ENCODE measurements at places on chromosomes 16 and 17. TPM values are rescaled to one million over a fixed set of nuclear protein-coding genes. Genes with fewer than 3 reads are reported as not detected.

The NT5M gene
- 5.4 TPM for total RNA-seq

The NGFR gene
- 15.2 TPM for total RNA-seq

The TMEM88 gene
- 11.1 TPM for total RNA-seq

The USP43 gene
- total RNA-seq = not detected

The CTRB1 gene
- not detected for total RNA-seq

The KRTAP4-3 gene
- not detected for total RNA-seq

The CALCOCO2 gene
- total RNA-seq = 133 TPM

The MARCHF10 gene
- 0.27 TPM for total RNA-seq

The EXOC3L1 gene
- total RNA-seq = 1.1 TPM

The ZG16 gene
- total RNA-seq = not detected

The SLC52A1 gene
- not detected for total RNA-seq

The WNT3 gene
- total RNA-seq = not detected

- peaks cover 11% of the 10 kb centered on the region for H3K4me1 ChIP-seq
- no peak for DNase-seq
- no peaks in the 10 kb centered on the region for H3K27me3 ChIP-seq
- no peak overlapping the region for H3K4me3 ChIP-seq
These were observed 120.6 kb downstream of the GOSR1 start for GRCh38 chr17:30597776-30598288.

DNA sequence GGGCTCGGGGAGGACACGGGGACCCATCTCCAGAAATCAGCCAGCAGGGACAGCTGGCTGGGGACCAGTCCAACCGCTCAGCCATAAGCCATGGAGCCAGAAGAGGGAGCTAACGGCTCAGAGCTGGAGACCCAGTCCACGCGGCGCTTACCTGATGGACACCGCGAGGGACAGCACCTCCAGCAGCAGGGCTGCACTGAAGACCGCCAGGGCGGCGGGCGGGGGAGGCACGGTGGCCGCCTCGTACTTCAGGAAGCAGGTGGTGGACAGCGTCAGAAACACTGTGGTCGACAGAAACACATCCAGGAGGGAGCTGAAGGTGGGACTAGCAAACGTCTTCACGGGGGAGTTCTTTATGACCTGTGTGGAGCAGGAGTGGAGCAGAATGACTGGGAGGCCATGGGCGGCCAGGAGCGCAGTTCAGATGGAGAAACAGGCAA lies 102.6 kb upstream of the CREBBP start:
- no peak overlapping the region for H3K4me3 ChIP-seq
- DNase-seq = peak; percentile 85

- peak; percentile 66 for DNase-seq
- H3K27ac ChIP-seq = peak overlapping the region; percentile 84
- H3K36me3 ChIP-seq = no peaks in the 10 kb centered on the region
- no peaks in the 10 kb centered on the region for H3K27me3 ChIP-seq
- peak overlapping the region; percentile 99 for H3K4me3 ChIP-seq
These were observed 735 bp downstream of the PSMD11 start for GRCh38 chr17:32445074-32445415.

- H3K4me3 ChIP-seq = no peak overlapping the region
- no peak for DNase-seq
- no peak overlapping the region for H3K27ac ChIP-seq
These were observed 1.3 kb upstream of the PHAF1 start for GRCh38 chr16:67108489-67108888.

GRCh38 chr17:37541880-37542660 lies 52.4 kb downstream of the DUSP14 start:
- DNase-seq = no peak
- H3K27ac ChIP-seq = no peak overlapping the region
- H3K36me3 ChIP-seq = peaks cover 46% of the 10 kb centered on the region
- H3K4me3 ChIP-seq = no peak overlapping the region
- H3K4me1 ChIP-seq = no peaks in the 10 kb centered on the region

- no peak overlapping the region for H3K27ac ChIP-seq
- no peaks in the 10 kb centered on the region for H3K4me1 ChIP-seq
- no peaks in the 10 kb centered on the region for H3K27me3 ChIP-seq
- H3K36me3 ChIP-seq = peaks cover 22% of the 10 kb centered on the region
- H3K4me3 ChIP-seq = no peak overlapping the region
These were observed 46.6 kb upstream of the METRNL start for GRCh38 chr17:83032781-83033180.

- DNase-seq = no peak
- H3K27me3 ChIP-seq = peaks cover 3% of the 10 kb centered on the region
- H3K4me1 ChIP-seq = peaks cover 8% of the 10 kb centered on the region
These were observed 45.3 kb downstream of the PRAC1 start for GRCh38 chr17:48676963-48677558.

GRCh38 chr17:48569240-48569582 lies 8.9 kb downstream of the HOXB4 start:
- DNase-seq = no peak
- no peaks in the 10 kb centered on the region for H3K27me3 ChIP-seq
- no peaks in the 10 kb centered on the region for H3K36me3 ChIP-seq
- H3K4me1 ChIP-seq = no peaks in the 10 kb centered on the region
- H3K4me3 ChIP-seq = peak overlapping the region; percentile 18

GRCh38 chr16:62035115-62036092 lies 834 bp downstream of the CDH8 start:
- H3K27ac ChIP-seq = no peak overlapping the region
- H3K27me3 ChIP-seq = peaks cover 16% of the 10 kb centered on the region
- H3K36me3 ChIP-seq = no peaks in the 10 kb centered on the region
- no peak for DNase-seq

DNA sequence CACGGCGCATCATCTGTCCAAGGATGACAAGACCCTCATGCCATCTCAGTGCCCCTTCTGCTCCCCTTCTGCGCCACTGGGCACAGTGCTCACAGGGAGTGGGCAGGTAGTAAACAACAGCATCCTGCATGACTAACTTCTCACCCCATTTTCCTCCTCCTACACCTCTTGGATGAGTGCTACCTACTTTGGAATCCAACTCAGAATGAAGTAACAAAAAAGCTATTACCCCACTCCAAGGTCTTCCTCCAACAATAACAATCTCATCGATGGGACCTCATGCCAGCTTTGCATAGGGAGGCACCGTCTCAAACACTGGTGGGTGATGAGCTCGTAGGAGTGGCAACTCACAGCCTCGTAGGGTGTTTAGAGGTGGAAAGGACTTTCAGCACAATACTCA lies 98.6 kb upstream of the RCVRN start:
- no peak overlapping the region for H3K27ac ChIP-seq
- no peaks in the 10 kb centered on the region for H3K27me3 ChIP-seq
- H3K4me3 ChIP-seq = no peak overlapping the region
- DNase-seq = no peak
- no peaks in the 10 kb centered on the region for H3K36me3 ChIP-seq

DNA sequence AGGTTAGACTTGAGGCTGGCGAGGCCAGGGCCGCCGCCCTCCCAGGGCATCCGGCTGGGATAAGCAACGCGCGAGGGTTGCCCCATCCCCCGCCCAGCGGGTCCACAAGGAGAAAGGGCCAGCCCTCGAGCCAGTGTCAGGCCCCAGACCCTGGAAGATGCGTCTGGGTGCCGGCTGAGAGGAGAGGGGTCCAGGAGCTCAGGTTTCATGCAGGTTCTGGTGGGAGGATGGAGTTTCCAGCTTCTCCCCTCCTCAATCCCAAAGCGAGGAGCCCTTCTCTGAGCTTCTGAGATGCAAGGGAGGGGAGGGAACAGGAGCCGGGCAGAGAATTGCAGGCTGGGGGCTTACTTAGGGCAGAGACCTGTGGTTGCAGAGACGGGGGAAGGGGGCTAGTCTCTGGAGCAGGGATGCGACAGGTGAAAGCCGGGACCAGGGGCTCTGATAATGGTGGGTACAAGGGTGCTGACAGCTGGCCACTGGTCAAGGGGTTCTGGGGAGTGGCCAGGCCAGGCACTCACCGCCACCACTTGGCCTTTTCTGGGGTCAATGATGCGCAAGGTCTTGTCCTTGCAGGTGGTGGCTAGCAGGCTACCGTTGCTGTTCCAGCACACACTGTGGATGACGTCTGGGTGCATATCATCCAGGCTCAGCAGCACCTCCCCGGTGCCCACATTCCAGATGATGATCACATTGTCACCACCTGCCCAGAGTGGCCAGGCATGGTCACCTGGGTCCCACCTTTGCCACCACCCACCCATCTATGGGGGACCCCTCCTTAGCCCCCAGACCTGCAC lies 4.2 kb downstream of the CORO6 start:
- H3K4me3 ChIP-seq = peak overlapping the region; percentile 39
- H3K27ac ChIP-seq = peak overlapping the region; percentile 41
- no peaks in the 10 kb centered on the region for H3K27me3 ChIP-seq
- peaks cover 80% of the 10 kb centered on the region for H3K4me1 ChIP-seq
- peak; percentile 63 for DNase-seq

- peaks cover 6% of the 10 kb centered on the region for H3K36me3 ChIP-seq
- no peaks in the 10 kb centered on the region for H3K4me1 ChIP-seq
- H3K4me3 ChIP-seq = no peak overlapping the region
- DNase-seq = no peak
These were observed 12.6 kb upstream of the ARL5C start for GRCh38 chr17:39178536-39178935.

DNA sequence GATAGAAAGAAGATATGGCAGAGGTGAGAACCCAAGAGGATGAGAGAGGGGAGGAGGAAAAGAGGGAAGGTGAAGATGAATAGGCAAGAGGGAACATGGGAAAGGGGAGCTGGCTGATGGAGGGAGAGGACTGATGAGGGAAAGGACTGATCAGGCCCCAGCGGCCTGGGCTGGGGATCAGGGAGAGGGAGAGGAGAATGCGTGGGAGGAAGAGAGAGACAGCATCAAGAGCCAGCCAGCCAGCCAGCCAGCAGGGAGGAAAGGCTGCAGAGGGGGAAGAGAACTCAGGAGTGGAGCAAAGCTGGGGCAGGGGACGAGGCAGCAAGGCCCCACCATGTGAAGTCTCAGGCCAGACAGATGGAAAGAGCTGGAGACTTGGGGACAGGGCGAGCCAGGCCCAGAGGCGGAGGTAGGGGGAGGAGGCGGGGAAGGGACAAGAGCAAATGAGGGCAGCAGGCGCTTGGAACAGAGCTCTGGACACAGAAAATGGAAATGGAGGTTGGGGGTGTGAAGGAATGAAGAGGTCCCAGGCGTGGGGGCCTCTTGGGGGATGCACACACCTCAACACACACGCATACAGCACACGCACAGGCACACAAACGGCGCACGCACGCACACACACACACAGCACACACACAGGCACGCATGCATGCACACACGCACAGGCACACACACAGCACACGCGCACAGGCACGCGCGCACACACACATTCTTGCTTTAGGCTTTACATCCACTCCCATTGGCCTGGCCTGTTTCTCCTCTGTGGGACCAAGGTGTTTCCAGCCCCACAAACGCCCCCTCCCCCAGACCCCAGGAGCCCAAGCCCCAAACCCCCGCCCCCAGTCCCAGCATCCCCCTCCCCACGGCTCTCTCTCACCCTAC lies 12.3 kb downstream of the DLG4 start:
- H3K36me3 ChIP-seq = no peaks in the 10 kb centered on the region
- H3K4me3 ChIP-seq = no peak overlapping the region
- H3K4me1 ChIP-seq = peaks cover 25% of the 10 kb centered on the region
- H3K27ac ChIP-seq = peak overlapping the region; percentile 18
- no peak for DNase-seq

DNA sequence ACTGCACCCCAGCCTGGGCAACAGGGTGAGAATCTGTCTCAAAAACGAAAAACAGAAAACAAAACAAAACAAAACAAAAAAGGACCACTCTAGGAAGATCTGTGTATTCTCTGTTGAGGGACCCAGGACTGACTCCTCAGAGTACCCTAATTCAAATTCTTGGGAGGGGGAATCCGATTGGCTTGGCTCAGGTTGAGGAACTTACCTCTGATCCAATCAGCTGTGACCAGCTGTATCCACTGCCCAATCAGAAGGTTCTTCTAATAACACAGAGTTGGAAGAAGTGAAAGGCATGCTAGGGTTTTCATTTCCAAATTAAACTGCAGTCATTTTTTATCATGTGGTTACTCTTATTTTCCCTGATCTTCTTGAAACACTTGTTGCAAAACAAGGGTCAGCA lies 105.9 kb upstream of the CACNG3 start:
- H3K36me3 ChIP-seq = peaks cover 4% of the 10 kb centered on the region
- H3K27me3 ChIP-seq = no peaks in the 10 kb centered on the region
- DNase-seq = no peak
- H3K27ac ChIP-seq = no peak overlapping the region
- peaks cover 23% of the 10 kb centered on the region for H3K4me1 ChIP-seq

DNA sequence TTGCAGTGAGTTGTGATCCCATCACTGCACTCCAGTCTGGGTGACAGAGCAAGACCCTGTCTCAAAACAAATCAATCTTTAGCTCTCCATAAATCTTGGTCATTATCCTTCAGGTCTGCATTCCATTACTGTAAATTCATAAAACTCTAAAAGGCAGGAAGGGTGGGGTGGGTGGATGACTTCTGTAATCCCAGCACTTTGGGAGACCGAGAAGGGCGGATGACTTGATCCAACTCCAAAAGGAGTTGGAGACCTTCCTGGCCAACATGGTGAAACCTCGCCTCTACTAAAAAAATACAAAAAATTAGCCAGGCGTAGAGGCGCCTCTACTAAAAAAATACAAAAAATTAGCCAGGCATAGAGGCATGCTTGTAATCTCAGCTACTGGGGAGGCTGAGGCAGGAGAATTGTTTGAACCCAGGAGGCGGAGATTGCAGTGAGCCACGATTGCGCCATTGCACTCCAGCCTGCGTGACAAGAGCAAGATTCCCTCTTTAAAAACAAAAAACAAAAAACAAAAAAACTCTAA lies 2.2 kb upstream of the UBE2Z start:
- no peak overlapping the region for H3K4me3 ChIP-seq
- DNase-seq = no peak
- H3K27ac ChIP-seq = no peak overlapping the region
- peaks cover 25% of the 10 kb centered on the region for H3K4me1 ChIP-seq
- H3K27me3 ChIP-seq = no peaks in the 10 kb centered on the region
- H3K36me3 ChIP-seq = no peaks in the 10 kb centered on the region

- H3K4me3 ChIP-seq = no peak overlapping the region
- H3K27me3 ChIP-seq = no peaks in the 10 kb centered on the region
- peaks cover 6% of the 10 kb centered on the region for H3K4me1 ChIP-seq
- H3K36me3 ChIP-seq = peaks cover 19% of the 10 kb centered on the region
These were observed 8.0 kb downstream of the FAM171A2 start for GRCh38 chr17:44355642-44356099.

DNA sequence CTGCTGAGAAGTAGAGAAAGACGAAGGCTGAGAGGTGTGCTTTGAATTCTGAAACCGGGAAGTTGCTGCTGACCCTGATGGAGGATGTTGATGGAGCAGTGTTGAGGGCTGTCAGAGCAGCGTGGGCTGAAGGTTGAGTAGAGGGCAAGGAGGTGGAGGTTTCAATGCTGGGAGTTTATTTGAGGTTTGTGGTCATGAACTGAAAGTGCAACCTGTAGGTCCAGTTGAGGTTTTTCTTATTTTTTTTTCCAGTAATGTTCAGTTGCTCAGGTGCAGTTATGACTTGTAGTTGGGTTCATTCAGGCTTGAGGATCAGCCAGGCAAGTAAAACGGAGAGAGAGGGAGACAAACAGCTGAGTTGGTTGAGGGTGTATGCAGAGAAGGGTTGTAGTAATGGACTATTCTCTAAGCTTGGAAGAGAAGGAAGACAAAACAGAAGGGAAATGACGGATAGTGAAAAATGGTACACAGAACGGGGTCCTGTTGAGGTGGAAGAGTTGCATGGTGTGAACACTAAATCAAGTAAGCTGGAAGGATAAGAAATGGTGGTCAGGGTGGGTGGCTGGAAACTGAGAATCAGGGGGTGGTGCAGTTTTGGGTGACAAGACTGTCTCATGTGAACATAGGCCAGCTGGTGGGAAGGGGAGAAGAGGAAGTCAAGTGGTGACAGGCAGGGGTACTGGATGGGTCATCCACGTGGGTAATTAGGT lies 8.7 kb upstream of the UBE2G1 start:
- no peaks in the 10 kb centered on the region for H3K36me3 ChIP-seq
- H3K4me1 ChIP-seq = no peaks in the 10 kb centered on the region
- H3K27ac ChIP-seq = no peak overlapping the region
- DNase-seq = no peak
- no peak overlapping the region for H3K4me3 ChIP-seq

- no peaks in the 10 kb centered on the region for H3K27me3 ChIP-seq
- H3K4me1 ChIP-seq = peaks cover 98% of the 10 kb centered on the region
These were observed 6.9 kb downstream of the IGFBP4 start for GRCh38 chr17:40450175-40450574.
